Liver (tissue), 10 donors: ENCODE measurements at places on chromosomes 11 and 22.

GRCh38 chr11:16933756-16934603 lies 80.2 kb downstream of the PLEKHA7 start:
- DNase-seq = no peak

GRCh38 chr11:67391304-67392182 lies at the start of gene RAD9A:
Gene RAD9A, plus strand, starts transcription at chr11:67391986. Its CDS starts 59 bp downstream, at chr11:67392045.
- DNase-seq = peak; percentile 96

DNA sequence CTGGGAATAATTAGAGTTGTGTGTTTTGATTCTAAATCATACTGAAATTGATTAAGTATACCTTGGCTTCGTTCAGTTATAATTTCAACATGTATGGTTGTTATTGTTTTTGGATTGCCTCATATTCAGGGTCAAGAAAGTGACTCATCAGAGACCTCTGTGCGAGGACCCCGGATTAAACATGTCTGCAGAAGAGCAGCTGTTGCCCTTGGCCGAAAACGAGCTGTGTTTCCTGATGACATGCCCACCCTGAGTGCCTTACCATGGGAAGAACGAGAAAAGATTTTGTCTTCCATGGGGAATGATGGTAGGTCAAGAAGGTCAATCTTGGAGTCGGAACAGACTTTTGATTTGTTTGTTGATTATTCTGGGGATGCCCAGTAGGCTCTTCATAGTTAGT lies 40.4 kb downstream of the KMT2A start:
- no peak for DNase-seq

GRCh38 chr11:12066799-12067508 lies 43.4 kb upstream of the MICAL2 start:
- DNase-seq = no peak

GRCh38 chr11:11359611-11360010 lies 6.6 kb upstream of the CSNK2A3 start:
- DNase-seq = no peak
